ENCODE measurements at places on chromosomes 2 and 18.

- DNase-seq: no peak
Observed at GRCh38 chr2:224883172-224883516, 159.1 kb downstream of the DOCK10 start.

DNA sequence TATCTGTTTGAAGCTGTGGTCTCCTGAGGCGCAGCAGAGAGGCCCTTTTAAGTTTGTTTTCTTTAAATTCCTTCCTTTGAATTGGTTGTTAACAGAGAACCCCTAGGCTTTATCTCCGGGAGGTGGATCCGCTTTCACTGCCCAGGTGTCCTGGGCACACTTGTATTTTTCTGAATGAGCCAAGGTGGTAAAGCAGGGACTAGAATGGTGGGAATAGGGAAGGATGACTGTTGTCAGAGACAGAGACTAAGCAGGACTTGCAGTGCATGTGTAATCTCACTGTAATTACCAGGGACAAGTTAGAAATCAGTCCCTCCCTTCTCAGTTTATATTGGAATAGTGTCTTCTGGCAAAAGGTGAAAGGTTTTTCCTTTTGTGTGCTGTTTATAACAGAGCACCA is 72.8 kb downstream of the PHLPP1 start:
- DNase-seq: peak; percentile 69

DNA sequence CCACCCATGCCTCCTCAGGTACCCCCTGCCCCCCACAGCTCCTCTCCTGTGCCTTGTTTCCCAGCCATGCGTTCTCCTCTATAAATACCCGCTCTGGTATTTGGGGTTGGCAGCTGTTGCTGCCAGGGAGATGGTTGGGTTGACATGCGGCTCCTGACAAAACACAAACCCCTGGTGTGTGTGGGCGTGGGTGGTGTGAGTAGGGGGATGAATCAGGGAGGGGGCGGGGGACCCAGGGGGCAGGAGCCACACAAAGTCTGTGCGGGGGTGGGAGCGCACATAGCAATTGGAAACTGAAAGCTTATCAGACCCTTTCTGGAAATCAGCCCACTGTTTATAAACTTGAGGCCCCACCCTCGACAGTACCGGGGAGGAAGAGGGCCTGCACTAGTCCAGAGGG is 803 bp upstream of the DES start:
- no peak for DNase-seq

DNA sequence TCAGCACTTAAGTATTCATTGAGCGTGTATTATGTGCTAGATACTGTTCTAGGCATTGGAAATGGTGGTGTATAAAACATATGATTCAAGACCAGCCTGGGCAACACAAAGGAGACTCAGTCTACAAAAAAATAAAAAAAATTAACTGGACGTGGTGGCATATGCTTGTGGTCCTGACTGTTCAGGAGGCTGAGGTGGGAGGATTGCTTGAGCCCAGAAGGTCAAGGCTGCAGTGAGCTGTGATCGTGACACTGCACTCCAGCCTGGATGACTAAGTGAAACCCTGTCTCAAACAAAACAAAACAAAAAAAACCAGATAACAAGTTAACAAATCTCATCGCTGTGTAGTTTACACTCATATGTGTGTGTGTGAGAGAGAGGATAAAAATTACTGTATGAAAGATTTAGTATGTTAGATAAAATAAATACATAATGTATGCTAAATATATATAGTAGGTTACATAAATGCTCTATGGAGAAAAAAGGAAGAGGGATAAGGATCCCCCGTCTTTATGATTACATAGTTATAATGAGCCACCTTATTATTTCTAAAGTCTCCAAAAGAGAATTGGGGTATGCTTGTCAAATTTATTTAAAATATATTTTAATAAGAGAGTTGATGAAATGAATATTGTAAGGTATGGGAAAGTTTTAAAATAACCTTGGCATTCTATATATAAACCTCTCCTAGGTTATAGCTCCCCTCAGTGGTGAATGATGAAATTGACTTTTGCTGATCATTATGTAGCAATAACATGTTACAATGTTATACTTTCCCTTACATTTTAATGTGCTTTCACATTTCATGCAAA is 69.2 kb downstream of the EHBP1 start:
- DNase-seq: peak; percentile 72

GRCh38 chr2:152648336-152648735 is 68.9 kb downstream of the PRPF40A start:
- DNase-seq: peak; percentile 3

- DNase-seq: no peak
Observed at GRCh38 chr2:69097148-69097610, 84.2 kb downstream of the ANTXR1 start.

DNA sequence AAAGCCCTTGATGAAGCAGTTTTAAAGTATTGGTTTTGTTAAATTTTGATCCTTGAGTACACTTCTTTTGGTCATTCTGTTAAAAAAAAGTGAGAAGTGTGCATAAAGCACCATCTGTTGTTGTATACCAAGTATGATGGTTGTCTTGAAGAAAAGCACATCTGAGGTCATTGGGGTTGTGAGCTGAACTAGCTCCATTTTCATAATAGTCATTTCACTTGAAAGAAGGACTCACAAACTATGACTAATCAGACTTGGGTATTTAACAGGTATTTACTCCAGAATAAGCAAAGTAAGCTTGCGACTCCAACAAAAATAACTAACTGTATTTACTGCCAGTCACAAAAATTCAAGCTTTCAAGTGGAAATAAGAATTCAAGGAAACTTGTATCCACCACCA is 35.1 kb downstream of the CHN1 start:
- no peak for DNase-seq

DNA sequence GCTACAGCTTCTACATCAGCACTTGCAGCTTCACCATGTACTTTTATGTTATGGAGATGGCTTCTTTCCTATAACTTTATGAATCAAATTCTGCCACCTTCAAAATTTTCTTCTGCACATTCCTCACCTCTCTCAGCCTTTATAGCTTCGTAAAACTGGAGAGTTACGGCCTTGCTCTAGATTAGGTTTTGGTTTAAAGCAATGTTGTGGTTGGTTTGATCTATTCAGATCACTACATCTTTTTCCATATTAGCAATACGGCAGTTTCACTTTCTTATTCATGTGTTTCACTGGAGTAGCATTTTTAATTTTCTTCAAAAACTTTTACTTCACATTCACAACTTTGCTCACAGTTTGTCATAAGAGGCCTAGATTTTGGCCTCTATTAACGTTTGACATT is 242.9 kb upstream of the GYPC start:
- DNase-seq: no peak

DNA sequence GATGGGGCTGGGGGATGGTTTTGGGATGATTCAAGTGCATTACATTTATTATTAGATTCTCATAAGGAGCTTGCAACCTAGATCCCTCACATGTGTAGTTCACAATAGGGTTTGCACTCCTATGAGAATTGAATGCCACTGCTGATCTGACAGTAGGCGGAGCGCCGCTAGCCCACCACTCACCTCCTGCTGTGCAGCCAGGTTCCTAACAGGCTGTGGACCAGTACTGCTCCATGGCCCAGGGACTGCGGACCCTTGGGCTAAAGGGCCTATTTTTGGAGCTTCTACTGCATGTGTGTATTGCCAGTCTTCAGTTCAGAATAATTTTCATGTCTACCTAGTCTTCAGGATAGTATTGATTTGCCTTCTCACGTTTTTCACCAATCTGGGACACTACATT is 165.3 kb upstream of the TWIST2 start:
- no peak for DNase-seq

DNA sequence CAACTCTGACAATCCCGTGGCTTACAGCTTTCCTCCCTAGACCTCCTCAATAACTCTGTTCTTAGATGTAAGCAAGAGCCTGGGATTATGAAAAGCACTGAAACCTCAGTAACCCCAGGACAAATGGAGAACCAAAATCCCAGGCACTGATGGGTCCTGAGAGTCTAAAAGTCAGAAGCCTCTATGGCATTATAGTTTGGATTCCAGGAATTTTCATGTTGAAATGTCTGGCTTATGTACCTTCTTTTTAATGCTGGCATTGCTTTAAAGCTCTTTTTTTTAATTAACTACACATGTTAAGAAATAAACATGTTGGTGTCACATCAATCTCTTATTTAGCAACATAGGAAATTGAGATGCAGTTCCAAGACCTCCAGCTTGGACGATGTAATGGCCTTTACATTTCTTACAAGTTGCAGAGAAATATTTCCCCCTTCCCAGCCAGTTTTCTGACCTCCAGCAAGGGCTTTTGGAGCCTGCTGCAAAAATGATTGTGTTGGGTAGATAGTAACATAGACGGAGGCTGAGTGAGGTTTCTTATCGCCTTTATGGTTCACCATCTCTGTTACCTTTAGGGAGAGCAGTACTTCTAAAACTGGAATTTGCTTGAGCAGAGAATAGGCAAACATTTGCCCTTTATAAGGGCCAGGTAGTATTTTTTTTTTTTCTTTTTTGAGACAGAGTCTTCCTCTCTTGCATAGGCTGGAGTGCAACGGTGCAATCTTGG is 84.8 kb upstream of the RASGRP3 start:
- DNase-seq: no peak

DNA sequence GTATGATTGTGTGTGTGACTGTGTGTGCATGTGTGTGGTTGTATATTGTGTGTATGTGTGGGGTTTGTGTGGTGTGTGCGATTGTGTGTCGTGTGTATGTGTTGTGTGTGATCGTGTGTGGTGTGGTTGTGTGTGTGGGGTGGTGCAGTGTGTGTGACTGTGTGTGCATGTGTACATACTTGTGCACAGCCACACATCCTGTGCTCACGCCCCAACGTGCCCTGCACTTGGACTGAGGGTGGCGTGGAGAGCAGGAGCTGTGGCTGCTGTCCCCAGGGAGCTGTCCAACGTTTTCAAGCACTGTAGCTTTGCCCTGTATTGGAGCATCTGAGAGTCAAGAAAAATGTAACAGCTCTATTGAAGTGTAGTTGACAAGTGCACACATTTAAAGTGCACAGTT is 243.2 kb upstream of the HDAC4 start:
- DNase-seq: no peak

DNA sequence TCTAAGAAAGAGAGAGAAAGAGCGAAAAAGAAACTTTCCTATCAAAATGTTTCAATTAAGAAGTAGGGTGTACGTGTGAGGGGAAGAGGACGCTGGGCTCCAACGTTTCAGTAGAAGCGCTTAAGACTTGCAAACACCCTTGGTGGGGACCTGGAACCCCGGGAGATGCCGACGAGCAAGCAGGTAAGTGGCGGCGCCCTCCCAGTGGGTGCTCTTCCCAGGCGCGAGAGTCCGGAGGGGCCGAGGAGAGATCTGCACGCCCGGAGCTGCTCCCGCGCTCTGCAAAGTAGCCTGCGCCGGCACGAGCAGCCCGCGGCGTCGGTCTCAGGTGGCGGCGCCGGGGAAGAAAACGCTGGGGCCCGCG is 678 bp upstream of the OTX1 start:
- DNase-seq: no peak

DNA sequence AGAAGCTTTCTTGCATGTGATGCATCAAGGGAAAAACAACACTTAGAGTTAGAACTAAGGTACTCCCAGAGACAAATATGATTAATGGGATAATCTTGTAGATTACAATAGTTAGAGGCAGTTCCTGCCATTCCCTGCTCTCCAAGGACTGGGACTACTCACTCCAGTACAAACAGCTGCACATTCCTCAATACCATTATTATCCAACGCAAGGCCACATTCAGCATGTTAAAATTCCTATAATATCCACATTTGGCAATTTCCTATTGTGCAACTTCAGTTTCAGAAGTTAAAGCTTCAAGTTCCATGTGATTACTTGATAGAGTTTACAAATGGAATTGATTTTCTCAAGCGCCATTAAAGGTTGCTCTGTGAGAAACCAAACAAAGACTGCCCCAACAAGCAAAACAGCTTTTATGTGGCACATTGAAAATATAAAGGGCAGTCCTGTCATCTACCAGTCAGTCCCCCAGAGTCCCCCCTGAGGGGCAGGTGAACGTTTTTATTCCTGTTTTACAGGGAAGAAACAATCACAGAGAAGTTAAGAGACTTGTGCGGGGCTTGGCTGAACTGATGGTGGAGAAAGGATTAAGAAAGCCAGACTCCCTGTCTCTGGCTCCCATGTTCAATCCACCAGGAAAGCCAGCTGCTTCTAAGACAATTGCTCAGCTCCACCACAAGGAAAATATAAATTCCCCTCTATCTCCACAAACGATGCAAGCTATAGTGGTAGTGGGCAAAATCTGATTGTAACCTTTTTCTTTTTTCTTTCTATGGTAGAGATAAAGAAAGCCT is 72.6 kb downstream of the TXNL1 start:
- DNase-seq: peak; percentile 36

GRCh38 chr2:161713706-161714105 is 89.5 kb downstream of the SLC4A10 start:
- DNase-seq: no peak

- DNase-seq: no peak
Observed at GRCh38 chr2:237739101-237739500, 59.5 kb upstream of the RBM44 start.

- DNase-seq: no peak
Observed at GRCh38 chr2:185522472-185522871, 216.1 kb upstream of the FSIP2 start.

GRCh38 chr2:85888020-85888683 is 638 bp downstream of the ST3GAL5 start:
- no peak for DNase-seq

DNA sequence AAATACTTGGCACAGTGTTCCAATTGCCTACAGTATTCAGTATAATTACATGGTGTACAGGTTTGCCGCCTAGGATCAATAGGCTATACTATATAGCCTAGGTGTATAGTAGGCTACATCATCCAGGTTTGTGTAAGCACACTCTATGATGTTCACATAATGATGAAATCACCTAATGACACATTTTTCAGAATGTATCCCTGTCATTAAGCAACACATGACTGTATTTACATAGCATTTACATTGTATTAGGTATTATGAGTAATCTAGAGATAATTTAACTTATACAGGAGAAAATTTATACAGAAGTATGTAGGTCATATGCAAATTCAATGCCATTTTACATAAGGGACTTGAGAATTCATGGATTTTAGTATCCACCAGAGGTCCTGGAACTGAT is 35.4 kb downstream of the SCN7A start:
- DNase-seq: no peak
